ENCODE measurements at places on chromosomes 2 and 18.

DNA sequence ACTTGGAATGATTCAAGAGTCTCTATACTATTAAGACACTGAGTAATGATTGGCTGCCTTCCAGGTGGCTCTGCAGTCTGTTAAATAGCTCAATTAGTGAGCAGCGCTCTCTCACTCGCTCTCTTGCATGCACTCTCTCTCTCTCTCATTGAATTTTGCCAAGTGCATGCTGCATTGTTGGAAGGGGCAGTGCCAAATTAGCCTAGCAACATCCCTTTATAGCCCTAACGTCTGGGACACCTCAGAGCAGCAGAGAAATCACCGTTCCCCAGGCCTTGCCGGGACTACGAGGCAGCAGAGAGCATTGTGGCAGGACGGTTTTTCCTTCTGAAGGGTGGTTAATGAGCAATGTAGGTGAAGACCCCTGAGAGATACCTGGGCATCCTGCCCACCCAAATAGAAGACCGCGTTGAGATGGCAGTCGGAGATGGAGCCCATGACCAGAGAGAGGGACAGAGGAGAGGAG, 447.6 kb upstream of the POU3F3 start:
- no peak for DNase-seq

GRCh38 chr2:180033993-180034894, 27.1 kb upstream of the CWC22 start:
- DNase-seq: peak; percentile 58

DNA sequence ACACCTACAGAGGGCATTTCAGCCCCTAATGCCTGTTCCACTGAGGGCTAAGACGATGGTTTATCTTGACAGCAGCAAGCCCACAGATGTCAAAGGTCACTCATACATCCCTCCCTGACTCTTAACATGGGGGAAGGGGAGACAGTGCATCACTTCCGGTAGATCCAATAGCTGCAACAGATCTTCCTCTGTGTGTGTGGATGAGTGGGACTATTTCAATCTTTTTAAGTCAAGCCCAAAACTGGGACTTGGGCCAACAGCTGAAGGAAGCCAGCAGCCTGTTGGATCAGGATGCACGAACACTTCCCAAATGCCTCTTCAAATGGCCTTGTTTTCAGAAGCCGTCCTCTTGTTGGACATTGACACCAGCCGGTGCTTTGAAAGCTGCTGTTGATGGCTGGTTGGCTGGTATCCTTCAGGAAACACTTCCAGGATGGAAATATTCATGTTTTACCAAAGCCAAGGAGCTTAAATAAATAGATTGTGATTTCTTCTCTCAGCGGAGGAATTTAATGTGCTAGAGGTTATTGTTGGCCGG, 59.2 kb downstream of the IL1R2 start:
- no peak for DNase-seq

DNA sequence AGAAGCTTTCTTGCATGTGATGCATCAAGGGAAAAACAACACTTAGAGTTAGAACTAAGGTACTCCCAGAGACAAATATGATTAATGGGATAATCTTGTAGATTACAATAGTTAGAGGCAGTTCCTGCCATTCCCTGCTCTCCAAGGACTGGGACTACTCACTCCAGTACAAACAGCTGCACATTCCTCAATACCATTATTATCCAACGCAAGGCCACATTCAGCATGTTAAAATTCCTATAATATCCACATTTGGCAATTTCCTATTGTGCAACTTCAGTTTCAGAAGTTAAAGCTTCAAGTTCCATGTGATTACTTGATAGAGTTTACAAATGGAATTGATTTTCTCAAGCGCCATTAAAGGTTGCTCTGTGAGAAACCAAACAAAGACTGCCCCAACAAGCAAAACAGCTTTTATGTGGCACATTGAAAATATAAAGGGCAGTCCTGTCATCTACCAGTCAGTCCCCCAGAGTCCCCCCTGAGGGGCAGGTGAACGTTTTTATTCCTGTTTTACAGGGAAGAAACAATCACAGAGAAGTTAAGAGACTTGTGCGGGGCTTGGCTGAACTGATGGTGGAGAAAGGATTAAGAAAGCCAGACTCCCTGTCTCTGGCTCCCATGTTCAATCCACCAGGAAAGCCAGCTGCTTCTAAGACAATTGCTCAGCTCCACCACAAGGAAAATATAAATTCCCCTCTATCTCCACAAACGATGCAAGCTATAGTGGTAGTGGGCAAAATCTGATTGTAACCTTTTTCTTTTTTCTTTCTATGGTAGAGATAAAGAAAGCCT, 72.6 kb downstream of the TXNL1 start:
- no peak for DNase-seq

DNA sequence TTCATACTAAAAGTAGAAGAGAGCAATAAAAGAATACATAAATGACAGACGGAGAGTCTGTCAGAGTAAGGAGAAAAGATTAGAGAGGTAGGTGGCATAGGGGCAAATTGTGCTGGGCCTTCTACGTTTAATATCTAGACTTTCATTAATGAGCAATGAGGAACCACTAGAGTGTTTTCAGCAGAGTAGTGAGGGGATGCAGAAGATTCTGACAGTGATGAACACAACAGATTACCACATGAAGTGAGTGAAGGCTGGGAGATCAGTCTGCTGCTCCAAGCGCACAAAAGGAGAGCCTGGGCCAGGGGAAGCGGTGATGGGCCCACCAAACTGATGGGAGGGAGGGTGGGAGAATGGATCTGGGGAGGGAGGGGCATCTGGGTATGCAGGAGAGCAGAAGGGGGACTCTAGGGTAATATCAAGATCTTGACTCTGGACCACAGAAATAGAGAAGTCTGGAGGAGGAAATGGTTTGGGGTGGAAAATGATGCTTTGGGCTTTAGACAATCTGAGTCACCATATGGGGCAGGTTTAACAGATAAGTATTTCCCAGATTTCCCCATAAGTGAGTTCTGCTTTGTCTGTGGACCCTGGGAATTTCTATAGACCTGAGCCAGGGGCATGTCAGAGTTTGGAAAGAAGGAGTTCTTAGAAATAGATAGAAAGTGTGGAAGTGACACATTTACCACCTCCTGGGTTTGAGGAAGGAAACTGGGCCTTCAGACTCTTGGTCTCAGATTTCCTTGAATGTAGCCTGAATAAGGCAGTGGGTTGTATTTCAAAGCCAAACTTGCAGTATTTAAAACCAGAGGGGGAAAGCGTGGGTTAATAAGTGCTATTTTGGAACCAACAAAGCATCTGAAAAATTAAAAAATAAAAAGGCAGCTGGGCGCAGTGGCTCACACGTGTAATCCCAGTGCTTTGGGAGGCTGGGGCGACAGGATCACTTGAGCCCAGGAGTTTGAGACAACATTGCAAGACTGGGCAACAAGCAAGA, 15.0 kb upstream of the IL1A start:
- DNase-seq: no peak

DNA sequence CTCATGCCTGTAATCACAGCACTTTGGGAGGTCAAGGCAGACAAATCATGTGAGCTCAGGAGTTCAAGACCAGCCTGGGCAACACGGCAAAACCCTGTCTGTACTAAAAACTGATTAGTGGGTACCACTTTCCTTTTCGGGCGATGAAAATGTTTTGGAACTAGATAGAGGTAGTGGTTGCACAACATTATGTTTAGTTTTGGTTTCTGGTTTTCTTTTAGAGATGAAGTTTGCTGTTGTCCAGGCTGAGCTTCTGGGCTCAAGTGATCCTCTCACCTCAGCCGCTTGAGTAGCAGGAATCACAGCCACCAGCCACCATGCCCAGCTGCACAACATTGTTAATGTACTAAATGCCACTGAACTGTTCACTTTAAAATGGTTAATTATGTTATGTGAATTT, 27.6 kb downstream of the AAK1 start:
- DNase-seq: no peak

DNA sequence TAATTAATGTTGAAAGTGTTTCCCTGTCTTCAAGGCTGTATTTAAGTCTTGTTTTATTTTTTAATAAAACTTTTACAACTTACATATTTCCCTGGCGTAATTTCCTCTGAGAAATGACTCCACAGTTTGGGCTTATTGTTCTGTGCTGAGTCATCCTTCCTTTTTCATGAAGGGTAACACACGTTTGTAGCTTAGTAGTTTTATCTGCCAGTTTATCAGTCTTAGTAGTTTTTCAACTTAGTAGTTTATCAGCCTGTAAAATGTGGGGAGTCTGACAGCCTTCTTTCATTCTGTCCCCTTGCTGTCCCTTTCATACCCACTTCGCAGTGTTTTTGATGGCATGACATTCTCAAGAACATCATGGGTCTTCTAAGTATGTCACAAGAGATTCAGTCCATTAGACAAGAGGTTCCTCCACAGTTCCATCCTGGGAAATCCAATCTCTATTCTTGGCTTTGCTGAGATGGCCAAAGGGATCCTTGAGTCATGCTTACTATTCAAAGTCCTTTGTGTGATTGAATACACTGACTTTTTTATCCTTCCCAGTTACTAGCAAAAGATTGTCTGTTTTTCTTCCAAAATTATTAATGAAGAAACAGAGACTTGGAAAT, 60.0 kb upstream of the SGPP2 start:
- no peak for DNase-seq

DNA sequence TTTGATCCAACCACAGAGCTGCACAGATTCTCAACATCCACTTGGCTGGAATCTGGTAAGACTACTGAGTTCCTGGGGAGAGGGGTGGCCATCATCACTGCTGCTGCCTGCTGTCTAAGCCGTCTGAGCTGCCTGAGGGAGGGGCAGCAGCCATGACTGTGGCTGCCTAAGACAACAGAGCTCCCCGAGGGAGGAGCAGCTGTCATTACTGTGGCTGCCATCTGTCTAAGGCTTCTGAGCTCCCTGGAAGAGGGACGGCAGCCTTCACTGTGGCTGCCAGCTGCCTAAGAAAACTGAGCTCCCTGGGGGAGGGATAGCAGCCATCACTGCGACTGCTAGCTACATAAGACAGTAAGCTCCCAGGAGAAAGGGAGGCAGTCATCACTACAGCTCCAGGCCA, 584.4 kb downstream of the NR4A2 start:
- peak; percentile 87 for DNase-seq

DNA sequence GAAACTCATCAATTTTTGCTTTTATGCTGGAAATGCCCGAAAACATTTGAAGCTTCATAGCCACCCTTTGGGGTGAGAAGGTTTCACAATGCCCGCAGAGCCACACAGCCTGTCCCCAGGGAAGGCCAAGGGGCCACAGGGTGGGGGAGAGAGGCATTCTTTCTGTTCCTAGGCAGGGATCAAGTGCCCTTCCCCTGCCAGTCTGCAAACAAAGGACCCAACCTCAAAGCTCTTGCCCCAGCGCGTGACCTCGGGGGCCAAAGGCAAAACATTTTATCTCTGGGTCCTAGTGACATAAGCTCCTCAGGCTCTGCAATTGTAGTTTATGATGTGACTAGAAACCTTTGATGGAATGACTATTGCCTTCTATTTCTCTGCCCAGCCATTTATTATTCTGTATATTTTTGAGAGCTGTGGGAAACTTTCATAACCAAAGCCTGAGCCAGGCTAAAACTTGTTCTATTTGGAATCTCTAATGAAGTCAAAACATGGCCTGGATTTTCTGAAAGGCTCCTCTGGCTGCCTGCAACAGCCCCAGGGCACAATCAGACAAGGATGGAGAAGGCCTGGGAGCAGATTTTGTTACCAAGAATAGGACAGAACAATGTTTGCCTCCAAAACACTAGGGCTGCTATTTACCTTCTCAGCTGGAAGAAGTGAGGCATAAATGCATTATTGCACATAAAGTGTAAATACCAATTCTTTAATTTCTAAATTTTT, 137.2 kb upstream of the KCTD1 start:
- DNase-seq: no peak

DNA sequence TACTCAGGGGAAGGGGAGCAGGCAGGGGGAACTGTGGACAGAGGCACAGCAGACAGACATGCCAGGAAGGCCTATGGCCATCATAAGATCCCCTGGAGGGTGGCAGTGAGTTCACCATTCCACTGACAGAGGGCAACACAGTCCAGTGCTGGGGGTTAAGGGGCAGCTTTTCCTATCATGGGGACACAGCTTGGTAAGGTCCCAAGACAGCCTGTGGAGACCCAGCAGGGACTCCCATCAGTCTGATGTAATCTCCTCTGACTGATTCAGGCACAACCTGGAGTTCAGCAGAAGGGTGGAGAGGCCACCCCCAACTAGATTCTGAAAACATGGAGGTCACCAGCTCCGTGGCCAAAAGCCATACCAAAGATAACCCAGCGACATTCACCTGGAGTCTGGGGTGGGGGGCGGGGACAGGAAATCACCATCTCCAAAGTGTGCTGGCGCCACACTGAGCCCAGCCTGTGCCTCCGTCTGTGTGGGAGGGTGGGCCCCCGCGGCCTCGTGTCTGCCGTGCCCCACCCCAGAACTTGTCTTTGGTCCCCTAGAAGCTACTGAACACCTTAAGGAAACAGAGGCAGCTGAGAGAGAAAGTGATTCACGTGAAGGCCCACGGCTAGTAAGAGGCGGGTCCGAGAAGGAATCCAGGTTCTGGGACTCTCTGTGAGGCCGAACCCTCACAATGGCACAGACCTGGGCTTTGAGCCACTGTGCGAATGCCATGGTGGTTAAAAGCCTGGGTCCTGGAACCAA, 28.6 kb downstream of the DNMT3A start:
- no peak for DNase-seq

GRCh38 chr2:121001641-121002040, 266.0 kb downstream of the GLI2 start:
- DNase-seq: no peak

DNA sequence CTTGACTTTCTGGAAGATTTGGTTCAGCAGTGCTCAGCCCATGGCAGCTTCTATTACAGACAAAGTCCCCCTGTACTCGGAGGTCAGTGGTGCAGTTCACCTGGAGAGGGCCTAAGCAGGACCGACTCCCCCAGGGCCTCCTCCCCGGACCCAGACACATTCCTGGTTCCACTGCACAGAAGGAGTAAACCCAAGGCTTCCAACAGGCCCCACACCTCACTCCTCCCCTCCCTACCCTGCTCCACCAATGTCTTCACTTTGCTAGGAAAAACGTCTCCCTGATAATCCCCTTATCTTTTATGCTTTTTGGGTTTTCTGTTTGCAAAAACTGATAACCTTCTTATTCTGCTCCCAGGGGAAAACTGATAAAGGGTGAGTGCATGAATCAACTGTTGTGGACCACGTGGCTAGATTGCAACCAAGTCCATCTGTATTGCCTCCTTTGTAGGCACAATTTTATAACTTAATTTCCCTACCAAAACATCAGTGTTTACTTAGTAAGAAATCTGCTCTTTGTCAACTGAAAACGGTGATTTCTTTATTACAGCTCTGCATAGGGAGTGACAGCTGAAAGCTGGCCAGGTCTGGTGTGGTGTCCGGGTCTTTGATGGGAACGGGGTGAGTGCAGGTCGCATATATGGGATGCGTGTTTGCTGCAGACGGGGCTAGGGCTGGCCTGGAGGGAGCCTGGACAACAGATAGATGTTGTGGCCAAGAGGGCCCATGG, 202.5 kb downstream of the GLI2 start:
- DNase-seq: no peak
